NCI-H226 (cell line): ENCODE measurements at places on chromosomes 3 and 15.
A peak's percentile ranks its signal among the peaks of the same experiment; 100 is the strongest.

DNA sequence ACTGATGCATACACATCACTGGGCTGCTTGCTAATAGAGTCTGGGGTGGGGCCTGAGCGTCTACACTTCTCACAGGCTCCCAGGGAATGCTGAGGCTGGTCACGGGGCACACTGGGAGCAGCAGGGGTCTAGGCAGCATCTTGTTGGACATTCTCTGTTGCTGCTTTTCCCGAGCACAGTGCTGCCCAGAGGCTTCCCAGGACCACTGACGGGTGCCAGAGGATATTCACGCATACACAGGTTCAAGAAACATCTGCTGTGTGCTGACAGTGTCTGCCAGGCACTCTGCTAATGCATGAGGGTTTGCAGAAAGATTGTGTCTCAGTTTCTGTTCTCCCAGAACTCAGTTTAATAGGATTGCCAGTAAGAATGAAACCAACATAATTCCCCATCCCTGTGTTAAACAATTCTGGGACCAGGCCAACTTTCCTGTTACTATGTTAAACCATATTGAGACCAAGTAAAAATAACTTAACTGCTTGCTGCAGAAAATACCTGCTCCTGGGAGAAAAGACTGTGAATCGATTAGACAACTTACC is 23.9 kb upstream of the BCL2L10 start:
- no peak for DNase-seq

- DNase-seq = no peak
Measured at GRCh38 chr3:179113903-179114302, 34.3 kb upstream of the PIK3CA start.

- DNase-seq = no peak
Measured at GRCh38 chr3:113614402-113614801, 82.0 kb downstream of the USF3 start.

DNA sequence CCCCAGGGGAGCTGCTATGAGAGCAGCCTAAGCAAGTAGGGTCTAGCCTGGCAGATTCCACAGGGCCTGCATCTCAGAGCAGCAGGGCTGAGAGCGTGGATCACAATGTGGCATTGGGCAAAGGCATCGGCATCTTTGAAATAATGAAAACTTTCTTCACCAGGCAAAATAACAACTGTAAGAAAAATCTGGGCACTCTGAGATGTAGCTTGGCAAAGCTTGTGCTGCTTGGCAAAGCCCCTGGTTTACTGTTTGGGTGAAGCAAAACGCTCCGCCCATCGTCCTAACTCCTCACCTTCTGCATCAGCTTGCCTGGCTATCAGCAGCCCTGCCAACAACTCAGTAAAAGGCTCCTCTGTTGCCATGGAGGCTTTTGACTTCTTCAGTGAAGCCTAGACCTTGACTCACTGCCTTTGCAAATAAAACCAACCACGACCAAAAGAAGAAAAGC is 212.8 kb upstream of the EIF1B start:
- peak; percentile 20 for DNase-seq

DNA sequence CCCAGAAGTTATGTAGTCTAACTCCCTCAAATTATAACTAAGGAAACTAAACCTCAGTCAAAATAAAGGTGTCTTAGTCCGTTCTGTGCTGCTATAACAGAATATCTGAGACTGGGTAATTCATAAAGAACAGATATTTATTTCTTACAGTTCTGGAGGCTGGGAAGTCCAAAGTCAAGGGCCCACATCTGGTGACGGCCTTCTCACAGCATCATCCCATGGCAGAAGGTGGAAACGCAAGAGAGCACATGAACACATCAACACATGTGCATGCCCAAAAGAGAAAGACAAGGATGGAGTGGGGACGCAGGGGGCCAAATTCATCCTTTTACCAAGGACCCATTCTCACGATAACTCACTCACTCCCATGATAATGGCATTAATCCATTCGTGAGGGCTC is 73.1 kb downstream of the PCOLCE2 start:
- no peak for DNase-seq

- no peak for DNase-seq
Measured at GRCh38 chr3:143433787-143434378, 314.3 kb downstream of the CHST2 start.

- DNase-seq = no peak
Measured at GRCh38 chr15:52134502-52135144, 22.0 kb upstream of the BCL2L10 start.

- DNase-seq = peak; percentile 65
Measured at GRCh38 chr3:142279965-142280590, 54.7 kb upstream of the GK5 start.

GRCh38 chr3:76352051-76352450 is 566.7 kb upstream of the ZNF717 start:
- DNase-seq = no peak

- no peak for DNase-seq
Measured at GRCh38 chr3:197836244-197836643, 45.2 kb downstream of the LRCH3 start.

GRCh38 chr3:50582083-50582482 is 12.8 kb downstream of the HEMK1 start:
- DNase-seq = no peak

DNA sequence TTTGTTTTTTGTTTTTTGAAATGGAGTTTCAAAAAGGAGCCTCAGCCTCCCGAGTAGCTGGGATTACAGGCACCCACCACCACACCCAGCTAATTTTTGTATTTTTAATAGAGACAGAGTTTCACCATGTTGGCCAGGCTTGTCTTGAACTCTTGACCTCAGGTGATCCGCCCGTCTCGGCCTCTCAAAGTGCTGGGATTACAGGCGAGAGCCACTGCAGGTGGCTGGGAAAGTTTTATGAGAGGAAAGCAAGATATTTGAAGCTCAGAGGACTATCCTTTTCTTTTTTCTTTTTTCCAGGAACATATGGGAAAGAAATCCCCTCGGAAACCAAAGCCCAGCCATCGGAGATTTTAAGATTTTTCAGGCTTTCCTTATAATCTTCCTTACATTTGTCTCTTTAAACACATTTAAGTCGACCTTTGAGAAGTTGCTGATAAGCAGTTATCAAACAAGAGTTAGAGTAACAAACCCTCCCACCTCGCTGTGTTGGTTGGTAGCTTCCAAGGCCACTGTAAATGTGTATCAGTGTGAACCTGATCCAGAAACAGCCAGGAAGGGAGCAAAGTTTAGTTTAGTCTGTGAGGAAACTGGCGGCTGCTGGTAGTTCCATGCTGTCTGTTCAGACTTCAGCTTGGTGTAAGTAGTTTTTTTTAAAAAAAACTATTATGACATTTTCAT is 34.5 kb upstream of the MAP3K13 start:
- DNase-seq = no peak

DNA sequence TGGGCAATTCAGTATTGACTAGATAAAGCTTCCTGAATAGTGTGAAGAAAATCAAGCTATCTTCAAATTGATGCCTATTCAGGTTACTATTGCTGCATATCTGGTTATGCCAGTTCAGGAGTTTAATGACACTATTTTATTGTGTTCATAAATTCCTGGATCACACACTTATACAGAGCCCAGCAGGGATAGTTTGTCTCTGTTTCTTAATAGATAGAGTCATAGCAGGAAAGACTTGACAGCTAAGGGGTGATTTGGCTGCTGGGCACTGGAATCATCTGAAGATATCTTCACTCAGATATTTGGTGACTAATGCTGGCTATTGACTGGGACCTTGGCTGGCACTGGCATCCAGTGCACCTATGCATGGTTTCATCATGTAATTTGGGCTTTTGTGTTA is 187.8 kb downstream of the PYDC2 start:
- peak; percentile 3 for DNase-seq
